ENCODE measurements at places on chromosomes 7 and 10.

DNA sequence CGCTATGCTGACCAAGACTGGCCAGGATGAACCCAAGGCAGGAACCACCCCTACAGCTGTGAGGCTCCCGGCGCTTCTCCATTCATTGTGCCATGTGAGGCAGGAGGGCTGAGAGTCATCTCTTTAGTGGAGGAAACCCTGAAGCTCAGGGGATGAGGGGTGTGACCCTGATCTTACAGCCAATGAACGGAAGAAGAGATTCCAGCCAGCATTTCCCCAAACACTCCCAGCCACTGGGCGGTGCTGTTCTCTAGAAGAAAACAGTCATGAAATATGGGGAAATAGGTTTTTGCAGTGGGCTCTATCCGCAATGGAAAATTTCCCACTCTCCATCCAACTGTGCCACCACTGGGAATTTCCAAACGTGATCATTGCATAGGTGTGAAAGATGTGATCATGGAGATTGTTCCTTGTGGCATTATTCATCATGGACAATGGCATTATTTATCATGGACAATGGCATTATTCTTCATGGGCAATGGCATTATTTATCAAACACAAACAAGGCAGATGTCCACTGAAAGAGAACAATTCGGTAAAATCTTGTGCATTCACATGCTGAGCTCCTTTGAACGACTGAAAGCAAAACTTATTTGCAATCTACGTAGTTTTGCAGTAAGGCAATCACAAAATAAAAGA is 14.0 kb upstream of the SLC18A2 start:
- no peak for DNase-seq

- DNase-seq: no peak
These were observed 134.6 kb downstream of the ARHGAP22 start for GRCh38 chr10:48470115-48470892.

DNA sequence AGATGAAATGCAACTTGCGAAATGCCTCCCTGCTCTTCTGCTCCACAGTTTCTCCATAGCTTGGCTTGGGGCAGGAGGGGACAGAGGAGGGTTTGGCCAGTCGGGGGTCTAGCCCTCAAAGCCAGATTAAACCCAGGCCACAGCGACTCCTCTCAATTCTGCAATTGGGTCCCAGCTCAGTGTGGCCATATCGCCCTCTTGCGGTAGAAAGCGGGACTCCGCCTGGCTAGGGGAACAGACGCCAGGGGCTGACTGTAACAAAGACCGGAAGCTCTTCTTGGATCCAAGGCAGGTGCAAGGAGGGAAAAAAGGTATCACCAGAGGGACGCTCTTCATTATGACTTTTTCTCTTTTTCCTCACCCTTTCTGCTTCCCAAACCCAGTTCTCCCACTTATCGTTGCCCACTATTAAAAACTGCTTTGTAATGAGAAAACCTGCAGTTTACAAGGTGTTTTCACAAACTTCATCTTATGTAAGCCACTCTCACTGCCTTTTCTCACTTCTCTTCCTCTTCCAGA is 36.6 kb upstream of the TNPO3 start:
- DNase-seq: no peak

DNA sequence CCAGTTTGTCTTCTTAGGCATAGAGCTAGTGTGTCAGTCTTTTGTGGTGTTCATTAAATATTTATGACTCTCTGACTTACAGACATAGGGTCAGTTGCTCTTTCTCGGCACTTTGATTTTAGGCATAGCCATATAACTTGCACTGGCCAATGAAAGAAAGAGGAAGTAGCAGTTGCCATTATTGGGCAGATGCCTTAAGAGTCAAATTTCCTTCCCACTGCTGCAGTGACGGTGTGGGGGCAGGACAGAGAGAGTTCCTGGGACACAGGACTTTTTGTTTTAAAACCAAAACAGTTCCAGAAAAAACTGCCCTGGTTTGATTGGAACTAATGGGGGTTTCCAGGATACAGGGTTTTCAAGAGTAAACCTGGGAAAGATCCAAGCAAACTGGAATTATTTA is 60.2 kb upstream of the PHF14 start:
- DNase-seq: no peak

DNA sequence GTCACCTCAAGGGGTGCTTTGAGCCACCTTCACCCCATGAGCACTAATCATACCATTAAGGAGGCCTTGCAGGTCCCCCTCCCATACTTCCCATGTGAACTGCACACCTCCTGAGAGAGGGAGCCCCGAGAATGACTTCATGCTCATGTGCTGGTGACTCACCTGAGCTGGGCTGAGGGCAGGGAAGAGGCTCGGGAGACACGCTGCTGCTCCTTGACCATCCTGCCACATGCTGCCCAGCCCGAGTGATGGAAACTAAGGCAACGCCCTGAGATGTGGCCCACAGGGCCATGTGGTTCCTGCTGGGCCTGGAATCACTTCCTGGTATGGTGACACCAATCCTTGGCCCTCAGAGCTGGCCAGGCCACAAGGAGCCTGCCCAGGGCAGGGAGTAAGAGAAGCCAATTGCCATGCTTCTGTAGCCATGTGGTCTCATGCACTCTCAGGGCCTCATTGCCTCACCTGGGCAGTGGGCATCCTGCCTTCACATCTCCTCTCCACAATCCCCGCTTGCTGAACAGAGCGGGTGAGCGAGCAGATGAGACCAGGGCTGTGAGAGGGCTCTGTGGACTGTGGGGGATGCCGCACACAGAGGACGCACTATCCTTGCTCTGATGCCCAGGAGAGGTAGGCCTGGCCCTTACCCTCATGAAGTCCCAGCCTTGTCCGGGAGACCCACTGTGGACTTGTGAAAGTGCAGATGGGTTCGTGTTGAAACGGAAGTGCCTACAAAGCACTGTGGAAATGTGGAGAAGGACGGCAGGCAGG is 18.3 kb upstream of the PPIF start:
- DNase-seq: no peak

DNA sequence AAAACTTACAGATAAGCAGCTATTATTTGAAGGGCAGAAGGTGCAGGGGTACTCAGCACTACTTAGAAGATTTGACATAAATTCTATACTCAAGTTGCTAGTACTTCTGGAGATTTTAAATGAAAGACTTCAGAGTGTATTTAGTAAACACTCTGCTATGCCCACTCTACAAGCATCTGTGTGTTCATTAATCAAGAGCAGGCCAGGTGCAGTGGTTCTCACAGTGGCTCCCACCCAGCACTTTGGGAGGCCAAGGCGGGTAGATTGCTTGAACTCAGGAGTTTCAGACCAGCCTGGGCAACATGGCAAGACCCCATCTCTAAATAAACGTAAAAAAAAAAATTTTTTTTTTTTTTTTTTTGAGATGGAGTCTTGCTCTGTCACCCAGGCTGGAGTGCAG is 38.9 kb upstream of the TOMM7 start:
- no peak for DNase-seq

- DNase-seq: no peak
These were observed 1.6 kb downstream of the ZNF467 start for GRCh38 chr7:149771720-149772240.

DNA sequence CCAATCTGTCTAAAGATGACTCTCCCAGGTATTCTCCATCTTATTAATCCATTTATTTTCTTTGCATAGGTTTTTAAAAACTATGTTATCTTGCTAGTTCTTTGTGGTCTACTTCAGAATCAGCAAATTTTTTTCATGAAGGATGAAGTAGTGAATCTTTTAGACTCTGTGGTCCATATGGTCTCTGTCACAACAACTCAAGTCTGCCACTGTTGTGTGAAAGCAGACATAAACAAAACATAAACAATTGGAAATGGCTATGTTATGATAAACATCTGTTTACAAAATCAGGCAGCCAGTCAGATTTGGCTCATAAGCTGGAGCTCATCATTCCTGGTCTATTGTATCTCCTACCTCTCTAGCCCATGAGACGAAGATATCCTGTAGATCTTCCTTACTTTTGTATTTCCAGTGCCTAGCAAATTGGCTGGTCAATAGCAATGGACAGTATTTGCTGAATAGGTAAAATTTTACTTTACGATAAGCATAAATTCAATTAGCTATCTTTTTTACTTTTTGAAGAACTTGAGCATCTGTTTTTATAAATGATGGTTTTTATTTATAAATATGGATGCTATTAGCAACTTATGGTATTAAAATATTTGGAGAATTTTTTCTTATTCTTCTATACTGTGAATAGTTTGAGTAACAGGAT is 104.6 kb upstream of the SGCE start:
- DNase-seq: no peak

DNA sequence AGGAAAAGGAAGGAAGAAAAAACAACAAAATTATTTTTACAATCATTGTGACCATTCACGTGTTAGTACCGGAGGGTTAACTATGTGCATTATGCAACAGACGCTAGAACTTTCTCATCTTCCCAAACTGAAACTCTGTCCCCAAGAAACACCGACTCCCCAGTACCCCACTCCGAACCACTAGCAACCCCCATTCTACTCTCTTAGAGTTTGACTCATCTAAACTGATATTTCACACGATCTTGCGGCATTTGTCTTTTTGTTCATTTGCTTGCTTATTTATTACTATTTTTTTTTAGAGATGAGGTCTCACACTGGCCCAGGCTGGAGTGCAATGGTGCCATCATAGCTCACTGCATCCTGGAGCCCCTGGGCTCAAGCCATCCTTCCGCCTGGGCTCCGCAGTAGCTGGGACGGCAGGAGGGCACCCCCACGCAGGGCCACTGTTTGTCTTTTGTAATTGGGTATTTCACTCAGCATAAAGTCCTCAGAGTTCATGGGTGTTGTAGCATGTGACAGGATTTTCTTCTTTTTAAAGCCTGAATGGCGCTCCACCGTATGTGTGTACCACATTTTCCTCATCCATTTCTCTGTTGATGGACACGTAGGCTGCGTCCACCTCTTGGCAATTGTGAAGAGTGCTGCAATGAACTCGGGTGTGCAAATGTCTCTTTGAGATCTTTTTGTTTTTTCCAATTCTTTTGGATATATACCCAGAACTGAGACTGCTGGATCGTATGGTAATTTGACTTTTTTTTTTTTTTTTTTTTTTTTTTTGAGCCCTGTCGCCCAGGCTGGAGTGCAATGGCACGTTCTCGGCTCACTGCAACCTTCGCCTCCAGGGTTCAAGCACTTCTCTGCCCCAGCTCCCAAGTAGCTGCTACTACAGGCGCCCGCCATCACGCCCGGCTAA is 9.5 kb downstream of the MNX1 start:
- DNase-seq: no peak

- no peak for DNase-seq
These were observed 3.0 kb upstream of the WNT2 start for GRCh38 chr7:117325836-117326235.

- no peak for DNase-seq
These were observed 121.3 kb downstream of the MPP7 start for GRCh38 chr10:28181478-28182096.

GRCh38 chr10:13587391-13587790 is 626 bp downstream of the PRPF18 start:
- no peak for DNase-seq

DNA sequence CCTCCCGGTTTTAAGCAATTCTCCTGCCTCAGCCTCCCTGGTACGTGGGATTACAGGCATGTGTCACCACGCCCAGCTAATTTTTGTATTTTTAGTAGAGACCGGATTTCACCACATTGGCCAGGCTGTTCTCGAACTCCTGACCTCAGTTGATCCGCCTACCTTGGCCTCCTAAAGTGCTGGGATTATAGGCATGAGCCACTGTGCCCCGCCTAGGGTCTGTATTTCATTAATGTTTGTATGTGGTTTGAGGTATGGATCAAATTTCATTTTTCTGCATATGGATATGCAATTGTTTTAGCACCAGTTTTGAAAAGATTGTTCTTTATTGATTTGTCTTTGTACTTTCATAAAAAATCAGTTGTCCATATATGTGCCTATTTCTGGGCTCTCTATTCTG is 26.0 kb downstream of the CYP26A1 start:
- no peak for DNase-seq

DNA sequence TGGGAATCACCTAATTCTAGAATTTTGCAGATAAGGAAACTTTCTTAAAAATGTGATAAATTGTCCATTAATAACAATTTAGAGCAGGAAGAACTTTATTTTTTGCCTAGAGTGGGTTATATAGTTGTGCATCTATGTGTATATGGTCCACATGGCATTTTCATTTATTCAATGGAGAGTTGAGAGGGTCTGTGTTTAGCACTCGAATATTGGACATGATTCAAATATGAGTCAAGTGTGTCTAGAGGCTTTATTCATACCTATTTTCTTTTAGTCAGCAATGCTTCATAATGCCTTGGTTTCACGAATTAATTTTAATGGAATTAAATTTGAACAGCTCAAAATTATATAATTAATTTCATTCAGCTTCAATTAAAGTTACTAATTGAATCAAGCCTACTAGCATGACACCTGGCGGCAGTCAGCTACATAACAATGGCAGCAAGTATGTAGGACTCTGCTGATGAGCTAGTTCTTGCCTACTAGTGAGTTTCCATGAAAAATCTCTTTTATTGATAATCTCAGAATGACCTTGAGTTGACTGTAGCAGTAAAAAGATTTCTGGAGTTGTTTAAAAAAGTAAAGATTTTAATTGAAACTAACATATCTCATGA is 17.7 kb downstream of the MDFIC start:
- DNase-seq: no peak

Measured in SIG-M5 (cell line).